ENCODE measurements at places on chromosomes 2 and 18. TPM values are rescaled to one million over a fixed set of nuclear protein-coding genes. Genes with fewer than 3 reads are reported as not detected.

Gene DUSP19
- 4.8 TPM for total RNA-seq

Gene NAT8
- not detected for total RNA-seq

Gene FEV
- total RNA-seq, result not detected

Gene MATN3
- total RNA-seq, result 1.1 TPM

Gene CD8B
- total RNA-seq, result not detected

Gene UBXN4
- 55.1 TPM for total RNA-seq

Gene FSHR
- total RNA-seq, result not detected

Gene AMER3
- not detected for total RNA-seq
